ENCODE measurements at places on chromosomes 2 and 18.

- no peak overlapping the region for H3K27ac ChIP-seq
- no peak overlapping the region for H3K4me3 ChIP-seq
- no peaks in the 10 kb centered on the region for H3K27me3 ChIP-seq
- no peak for DNase-seq
- no peaks in the 10 kb centered on the region for H3K4me1 ChIP-seq
- no peaks in the 10 kb centered on the region for H3K36me3 ChIP-seq
Observed at GRCh38 chr2:175806125-175806490, 196.0 kb downstream of the LNPK start.

- DNase-seq = no peak
- no peak overlapping the region for H3K4me3 ChIP-seq
- H3K27me3 ChIP-seq = no peaks in the 10 kb centered on the region
- H3K27ac ChIP-seq = no peak overlapping the region
Observed at GRCh38 chr2:134218930-134219658, 34.8 kb upstream of the MGAT5 start.

DNA sequence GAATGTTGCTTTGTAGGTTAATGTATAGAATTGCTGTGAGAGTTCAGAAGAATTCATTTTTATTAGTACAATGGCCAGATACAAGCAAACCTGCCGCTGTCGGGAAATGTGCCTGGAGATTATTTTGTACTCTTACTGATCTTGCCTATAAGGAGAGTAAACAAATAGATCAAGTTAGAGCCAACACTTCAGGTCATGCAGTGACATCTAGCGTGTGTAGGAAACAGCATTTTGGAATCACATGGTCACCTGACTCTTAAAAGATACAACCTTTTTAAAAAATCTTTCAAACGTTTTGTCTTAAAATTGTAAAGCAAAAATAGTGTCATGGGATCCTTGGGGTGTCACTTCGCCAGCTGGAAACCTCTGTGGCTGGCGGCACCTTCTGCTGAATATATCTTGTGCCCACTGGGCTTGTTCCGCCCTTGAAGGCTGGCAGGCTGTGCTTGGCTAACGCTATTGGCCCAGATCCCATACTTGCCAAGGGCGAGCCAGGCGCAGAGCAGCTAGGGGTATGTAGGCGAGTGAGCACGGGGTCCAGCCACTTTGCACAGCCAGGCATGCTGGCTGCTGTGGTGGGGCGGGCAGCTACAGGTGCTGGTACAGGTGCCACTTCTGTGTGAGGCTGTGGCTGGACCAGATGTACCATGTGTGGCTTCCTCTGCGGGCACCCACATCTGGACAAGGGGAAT is 19.5 kb upstream of the RPRM start:
- H3K4me1 ChIP-seq = no peaks in the 10 kb centered on the region
- H3K27me3 ChIP-seq = no peaks in the 10 kb centered on the region

DNA sequence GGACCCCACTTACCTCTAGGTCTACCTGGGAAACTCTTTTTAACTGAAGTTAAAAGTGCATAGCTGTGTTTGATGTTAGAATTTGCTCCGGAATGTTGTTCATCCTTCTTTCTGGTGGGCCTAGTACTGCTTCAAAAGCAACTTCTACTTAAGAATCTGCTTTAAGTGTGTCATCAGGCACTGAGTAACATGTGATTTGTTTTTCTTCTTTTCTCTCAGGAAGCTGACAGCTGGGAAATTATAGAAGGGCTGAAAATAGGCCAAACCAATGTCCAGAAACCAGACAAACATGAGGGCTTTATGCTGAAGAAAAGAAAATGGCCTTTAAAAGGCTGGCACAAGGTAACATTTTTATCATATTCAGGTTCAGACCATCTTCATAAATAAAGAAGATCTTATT is 122.9 kb downstream of the PRKRA start:
- no peaks in the 10 kb centered on the region for H3K27me3 ChIP-seq
- no peaks in the 10 kb centered on the region for H3K4me1 ChIP-seq
- no peak overlapping the region for H3K4me3 ChIP-seq
- no peak for DNase-seq

DNA sequence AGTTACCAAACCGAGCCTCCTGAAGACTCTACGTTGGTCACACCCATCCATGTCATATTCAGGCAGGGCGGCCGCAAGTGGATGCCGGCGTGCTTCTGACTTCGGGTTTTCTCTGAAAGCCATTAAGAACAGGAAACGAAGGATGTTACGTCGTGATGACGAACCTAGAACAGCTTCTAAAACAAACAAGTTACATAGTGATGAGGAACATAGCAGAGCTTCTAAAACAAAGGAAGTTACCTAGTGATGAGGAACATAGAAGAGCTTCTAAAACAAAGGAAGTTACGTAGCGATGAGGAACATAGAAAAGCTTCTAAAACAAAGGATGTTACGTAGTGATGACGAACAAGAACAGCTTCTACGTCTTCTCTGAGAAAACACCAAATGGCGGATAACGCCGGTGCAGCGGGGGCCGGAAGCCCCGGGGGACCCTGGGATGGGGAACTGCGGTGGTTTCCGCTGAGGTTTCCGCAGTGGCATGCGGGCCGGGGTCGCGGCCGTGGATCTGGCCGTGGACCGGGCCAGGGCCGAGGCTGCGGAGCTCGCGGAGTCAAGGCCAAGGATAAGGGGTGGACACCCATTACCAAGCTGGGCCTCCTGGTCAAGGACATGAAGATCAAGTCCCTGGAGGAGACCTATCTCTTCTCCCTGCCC is 141.1 kb downstream of the SOCS6 start:
- no peaks in the 10 kb centered on the region for H3K4me1 ChIP-seq
- no peaks in the 10 kb centered on the region for H3K27me3 ChIP-seq
- no peaks in the 10 kb centered on the region for H3K36me3 ChIP-seq

Measured in uterus (tissue), 4 donors.